ENCODE measurements at places on chromosomes 5 and 9.
A peak's percentile ranks its signal among the peaks of the same experiment; 100 is the strongest.

DNA sequence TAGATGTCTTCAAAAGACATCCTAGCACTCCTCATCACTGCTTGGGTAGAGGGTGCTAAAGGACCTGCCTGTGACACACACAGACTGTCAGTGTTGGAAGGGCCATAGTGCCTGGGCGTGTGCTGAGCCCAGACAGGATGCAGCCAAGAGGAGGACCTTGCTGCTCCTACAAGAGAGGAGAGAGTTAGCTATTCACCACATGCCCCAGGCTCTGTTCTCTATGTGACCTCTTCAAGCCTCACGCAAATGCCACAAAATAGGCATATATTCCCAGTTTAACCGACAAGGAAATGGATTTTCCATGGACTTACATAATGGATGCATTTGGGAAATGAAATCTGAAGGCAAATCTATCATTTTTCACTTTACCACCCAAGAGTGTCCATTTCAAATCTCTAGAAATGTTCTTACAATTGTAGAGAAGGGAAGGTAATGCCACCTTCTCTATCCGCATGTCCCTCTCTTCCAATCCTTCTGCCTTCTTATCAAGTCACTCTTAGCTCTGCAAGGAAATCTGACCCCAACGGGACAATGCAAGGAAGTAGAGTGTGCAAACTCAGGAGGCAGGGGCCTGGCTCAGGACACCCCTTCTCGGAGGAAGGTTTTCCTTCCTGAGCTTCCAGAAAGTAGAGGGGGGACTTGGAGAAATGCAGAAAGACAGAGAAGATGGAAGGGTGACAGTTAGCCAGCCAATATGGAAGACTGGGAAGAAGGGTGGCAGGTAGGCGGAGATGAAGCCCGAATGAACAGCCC is 49.5 kb downstream of the TRIM32 start:
- no peak for DNase-seq

- no peak for DNase-seq
These were observed 16.3 kb upstream of the MROH2B start for GRCh38 chr5:41087461-41087860.

- DNase-seq = no peak
These were observed 69.4 kb downstream of the HMCN2 start for GRCh38 chr9:130334915-130335314.

DNA sequence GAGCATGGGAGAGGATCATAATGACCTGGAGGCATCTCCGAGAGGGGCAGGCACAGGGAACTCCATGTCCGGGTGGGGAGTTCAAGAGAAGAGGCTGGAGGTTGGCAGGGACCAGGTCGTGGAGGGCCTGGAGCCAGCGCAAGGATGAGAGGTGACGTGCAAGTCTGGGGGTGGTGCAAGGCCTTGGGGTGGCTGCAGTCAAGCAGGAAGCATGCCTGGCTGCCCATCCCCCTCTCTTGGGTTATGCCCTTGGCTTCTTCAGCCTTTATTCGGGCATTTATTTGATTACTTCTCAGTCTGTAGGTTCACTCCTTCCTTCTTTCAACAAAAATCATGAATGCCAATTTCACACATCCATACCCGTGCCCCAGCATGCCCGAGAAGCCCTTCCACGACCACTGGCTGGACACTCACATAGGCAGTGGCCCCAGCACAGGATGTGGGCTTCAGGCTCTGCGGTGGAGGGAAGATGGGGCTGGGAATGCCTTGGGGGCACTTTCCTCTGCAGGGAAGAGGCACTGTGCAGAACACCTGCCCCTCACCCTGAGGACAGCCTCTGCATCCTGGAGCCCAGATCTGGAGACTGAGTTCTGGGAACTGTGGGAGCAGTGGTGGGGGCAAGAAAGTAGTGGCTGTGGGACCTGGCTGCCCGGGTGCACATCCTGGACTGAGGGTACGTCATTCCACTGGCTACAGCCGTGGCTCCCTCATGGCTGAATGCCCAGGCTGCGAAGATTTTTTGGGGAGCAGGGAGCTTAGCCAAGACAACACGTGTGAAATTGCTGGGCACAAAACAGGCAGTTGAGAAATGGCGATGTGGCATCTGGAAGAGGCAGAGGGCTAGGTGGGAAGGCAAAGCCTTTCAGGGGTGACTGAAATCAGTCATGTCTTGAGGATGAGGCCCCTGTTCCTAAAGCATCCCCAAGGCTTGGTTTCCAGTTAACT is 38.6 kb downstream of the CRB2 start:
- no peak for DNase-seq

- DNase-seq = no peak
These were observed 20.0 kb upstream of the SLC25A51 start for GRCh38 chr9:37923796-37924427.

DNA sequence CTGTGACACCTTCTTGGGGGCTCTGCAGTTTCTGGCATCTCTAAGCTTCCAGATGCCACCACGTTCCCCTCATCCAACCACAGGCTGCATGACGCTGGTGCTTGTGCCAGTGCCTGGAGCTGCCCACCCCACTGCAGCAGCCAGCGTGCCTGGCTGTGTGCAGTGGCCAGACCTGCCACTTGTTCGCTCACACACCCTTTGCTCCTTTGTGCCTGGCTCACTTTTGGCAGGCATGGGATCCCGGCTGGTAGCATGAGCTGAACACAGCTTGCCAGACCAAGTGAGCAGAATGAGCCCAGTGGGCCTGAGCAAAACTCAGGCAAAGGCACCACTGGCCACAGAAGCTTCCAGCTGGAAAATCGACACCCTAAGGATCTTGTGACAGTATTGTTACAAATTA is 562.9 kb upstream of the ACO1 start:
- no peak for DNase-seq

- DNase-seq = no peak
These were observed 42.1 kb downstream of the CXXC5 start for GRCh38 chr5:139690064-139690802.

DNA sequence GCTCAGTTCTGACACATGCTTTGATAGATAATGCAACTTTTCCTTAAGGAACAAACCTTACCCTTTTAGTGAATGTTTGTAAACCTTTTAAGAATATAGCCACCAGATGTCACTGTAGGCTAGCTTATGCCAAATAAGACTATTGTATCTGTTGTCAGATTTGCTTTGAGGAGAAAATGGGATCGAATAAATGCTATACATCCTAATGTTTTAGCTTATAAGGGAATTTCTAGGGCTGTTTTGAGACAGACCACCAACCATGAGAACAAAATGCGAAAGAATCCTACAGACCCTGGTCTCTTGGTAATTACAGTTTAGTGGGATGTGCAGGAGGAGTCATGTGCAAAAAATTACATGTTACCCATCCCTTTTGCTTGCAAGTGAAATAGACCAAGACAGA is 127.6 kb upstream of the NMUR2 start:
- peak; percentile 52 for DNase-seq

GRCh38 chr5:59666440-59667068 is 227.0 kb downstream of the PDE4D start:
- no peak for DNase-seq

GRCh38 chr5:141780952-141781781 is 97.0 kb downstream of the PCDH1 start:
- no peak for DNase-seq

- no peak for DNase-seq
These were observed 335.3 kb upstream of the PANK3 start for GRCh38 chr5:168914491-168914890.

GRCh38 chr5:136047858-136048257 is 19.1 kb downstream of the TGFBI start:
- DNase-seq = no peak

DNA sequence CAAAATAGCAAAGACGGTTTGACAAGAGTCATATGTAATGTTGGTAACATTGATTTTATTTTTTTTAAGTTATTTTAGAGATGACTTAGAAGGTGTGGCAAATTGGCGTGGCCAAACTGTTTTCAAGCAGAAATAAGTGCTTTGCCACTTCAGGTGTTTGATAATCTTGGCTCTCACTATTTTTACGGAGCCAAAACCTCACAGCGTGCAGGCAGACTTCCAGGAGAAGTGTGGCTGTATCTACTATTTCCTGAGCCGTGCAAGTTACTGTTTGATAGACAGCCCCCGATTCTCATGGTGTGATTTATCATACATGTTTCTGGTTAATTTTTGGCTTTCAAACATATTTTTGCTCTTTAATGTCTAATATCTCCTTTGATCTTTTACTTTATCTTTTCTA is 269.5 kb downstream of the ADAMTSL1 start:
- no peak for DNase-seq

DNA sequence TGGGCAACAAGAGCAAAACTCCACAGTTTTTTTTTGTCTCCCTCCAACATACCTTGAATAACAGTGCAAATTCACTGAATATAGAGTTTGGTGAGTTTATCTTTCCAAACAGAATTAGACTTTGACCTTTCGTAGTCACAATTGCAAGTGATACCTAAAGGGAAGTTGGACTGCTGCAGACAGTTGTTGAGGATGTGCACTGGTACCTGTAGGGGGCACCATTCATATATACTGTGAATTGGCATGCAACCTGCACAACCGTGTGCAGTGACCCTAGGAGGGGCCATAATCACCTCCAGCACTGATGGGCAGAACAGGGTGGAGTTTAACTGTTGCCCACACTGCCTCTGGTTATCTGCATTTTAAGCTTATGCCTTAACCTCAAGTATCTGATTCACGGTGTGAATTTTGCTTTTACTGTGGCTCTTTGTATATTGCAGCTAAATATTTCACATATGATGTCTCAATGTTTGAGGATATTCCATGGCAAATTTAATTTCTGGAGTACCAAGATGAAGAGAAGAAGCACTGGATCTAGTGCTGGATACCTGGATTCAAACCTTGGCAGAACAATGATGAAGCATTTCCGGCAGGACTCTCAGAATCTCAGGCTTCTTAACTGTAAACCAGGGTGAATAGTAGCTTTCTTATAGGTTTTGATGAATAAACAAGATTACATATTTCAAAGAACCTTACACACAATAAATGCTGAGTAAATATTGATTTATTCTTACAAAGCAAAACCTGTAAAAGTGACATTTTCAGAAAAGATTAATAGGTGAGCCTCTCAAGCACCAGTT is 144.3 kb downstream of the ACTBL2 start:
- DNase-seq = peak; percentile 28

GRCh38 chr9:121651295-121652020 is at the start of gene DAB2IP:
Gene DAB2IP, plus strand, starts transcription at chr9:121651634. Its CDS starts 142 bp downstream, at chr9:121651776.
- no peak for DNase-seq

DNA sequence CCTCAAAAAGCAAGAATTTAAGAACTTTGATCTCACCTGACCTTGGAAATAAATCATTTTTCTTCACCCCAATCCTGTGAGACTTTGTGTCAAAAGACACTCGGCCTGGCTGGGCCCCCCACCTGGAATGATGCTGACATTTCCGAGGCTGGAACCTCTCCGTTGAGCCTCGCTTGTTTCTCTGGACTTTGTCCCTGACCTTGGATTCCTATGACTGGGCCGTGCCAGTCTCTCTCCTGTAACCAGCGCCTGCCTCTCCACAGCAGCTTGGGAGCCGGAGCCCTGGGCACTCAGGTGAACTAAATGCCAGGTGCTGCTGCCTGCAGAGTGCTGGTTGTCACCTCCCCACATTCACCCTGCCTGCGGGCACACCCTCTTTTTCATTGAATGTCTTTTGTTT is 62.7 kb downstream of the RETREG1 start:
- DNase-seq = no peak

DNA sequence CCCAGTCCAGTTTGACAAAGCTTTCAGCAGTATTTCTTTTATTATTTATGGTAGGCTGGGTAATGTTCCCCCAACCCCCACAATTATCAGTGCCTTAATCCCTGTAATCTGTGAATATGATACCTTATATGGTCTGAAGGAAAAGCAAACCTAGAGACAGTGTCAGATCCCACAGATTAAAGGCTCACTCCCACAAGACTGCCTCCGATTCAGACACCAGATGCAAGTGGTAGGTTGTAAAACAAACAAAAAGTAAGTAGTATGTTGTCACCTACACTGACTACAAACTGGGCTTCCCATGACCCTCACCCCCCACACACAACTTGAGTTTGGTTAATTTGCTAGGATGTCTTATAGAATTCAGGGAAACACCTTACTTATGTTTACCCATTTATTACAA is 201.2 kb downstream of the NSG2 start:
- DNase-seq = no peak

DNA sequence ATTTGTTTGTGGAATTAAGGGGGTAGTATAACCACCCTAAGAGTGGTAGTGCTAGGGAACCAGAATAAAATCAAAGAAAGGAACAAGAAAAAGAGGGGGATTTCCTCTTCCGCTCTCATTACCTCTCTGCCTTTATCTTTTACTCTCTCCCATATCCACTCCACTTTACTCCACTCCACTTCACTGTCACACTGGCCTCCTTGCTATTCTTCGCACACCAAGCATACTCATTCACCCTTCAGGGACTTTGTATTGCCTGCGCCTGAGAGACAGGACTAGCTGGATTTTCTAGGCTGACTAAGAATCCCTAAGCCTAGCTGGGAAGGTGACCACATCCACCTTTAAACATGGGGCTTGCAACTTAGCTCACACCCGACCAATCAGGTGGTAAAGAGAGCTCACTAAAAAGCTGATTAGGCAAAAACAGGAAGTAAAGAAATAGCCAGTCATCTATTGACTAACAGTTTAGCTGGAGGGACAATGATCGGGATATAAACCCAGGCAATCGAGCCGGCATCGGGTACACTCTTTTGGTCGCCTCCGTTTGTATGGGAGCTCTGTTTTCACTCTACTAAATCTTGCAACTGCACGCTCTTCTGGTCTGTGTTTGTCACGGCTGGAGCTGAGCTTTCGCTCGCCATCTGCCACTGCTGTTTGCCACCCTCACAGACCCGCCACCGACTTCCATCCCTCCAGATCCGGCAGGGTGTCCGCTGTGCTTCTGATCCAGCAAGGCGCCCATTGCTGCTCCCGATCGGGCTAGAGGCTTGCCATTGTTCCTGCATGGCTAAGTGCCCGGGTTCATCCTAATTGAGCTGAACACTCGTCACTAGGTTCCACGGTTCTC is 121.8 kb downstream of the FAM170A start:
- DNase-seq = no peak

DNA sequence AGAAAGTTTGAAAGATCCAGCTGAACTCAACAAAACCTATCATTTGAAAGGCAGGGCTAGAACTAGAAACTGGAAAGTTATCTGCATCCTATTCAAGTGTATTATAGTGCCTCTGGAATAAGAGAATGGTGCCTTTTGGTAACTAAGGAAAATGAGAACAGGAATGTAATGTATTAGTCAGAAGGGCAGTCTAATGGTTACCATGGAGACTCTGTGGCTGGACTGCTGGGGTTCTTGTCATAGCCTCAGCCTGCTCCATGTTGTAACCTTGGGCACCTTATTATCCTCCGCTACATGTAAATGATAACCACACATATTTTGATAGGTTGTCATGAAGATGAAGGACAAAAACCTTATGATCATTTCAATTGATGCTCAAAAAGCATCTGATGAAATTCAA is 24.6 kb upstream of the IFNB1 start:
- DNase-seq = no peak

DNA sequence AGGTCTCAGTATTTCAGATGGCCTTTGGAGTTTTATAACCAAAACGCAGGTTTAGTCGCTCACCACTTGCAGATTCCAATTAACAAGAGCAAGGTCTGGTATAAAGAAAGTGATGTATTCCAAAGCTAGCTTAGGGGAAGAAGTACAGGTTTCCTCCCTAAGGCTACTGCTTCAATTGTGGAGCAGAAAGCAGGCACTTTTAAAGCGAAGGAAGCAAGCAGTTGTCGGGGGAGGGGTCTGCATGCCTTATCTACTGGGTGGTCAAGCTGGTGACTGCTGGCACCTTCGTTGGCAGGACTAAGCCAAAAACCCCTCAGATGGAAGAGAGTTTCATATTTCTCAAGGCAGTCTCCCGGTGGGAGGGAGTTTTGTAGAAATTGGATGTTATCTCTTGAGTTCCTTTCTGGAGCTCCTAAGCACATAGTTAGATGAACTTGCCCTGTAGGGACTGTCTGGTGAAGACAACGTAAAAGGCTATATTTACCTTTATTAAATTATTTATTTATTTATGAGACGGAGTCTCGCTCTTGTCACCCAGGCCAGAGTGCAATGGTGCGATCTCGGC is 1.6 kb upstream of the TMEM245 start:
- DNase-seq = no peak
